ENCODE measurements at places on chromosomes 4 and X.

DNA sequence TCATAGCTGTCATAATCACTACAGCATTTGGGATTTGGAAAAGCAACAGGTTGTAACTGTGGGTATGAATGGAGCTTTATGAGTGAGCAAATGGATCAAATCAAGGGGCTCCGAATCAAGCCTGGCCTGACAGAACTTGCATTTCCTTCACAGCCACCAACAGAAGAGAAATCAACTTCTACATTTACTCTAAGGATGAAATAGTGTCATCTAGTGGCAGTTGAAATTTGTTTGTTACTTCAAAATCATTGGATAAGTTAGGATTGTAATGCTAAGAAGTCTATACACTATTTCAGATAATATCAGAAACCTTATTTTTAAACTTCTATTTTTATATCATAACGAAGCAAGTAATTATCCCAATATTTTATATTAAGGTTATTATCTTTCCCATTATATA lies 10.7 kb upstream of the WDR17 start:
- no peak for DNase-seq

DNA sequence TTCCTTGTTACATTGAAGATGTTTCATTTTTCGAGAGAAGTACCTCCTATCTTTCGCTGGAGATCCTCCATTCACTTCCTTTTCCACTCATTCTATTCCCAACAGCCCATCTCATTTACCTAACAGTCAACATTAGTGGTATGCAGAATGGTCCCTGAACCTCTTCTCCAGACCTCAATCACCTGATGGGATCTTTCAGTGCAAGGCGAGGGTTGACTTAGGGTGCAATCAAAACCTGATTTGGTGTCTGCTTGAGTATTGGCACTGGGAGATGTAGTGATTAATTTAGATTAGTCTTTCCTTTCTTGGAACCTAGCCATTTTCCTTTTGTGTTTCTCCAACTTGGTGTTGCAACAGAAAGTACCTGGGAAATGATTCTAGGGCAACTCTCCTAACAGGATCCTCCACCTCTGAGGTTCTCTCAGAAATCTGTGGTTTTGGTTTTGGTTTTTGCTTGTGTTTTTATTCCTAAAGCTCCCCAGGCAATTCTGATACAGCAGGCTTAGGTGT lies 18.4 kb downstream of the DDX3X start:
- no peak for DNase-seq

GRCh38 chr4:2850966-2851798 lies 7.5 kb downstream of the ADD1 start:
- no peak for DNase-seq

DNA sequence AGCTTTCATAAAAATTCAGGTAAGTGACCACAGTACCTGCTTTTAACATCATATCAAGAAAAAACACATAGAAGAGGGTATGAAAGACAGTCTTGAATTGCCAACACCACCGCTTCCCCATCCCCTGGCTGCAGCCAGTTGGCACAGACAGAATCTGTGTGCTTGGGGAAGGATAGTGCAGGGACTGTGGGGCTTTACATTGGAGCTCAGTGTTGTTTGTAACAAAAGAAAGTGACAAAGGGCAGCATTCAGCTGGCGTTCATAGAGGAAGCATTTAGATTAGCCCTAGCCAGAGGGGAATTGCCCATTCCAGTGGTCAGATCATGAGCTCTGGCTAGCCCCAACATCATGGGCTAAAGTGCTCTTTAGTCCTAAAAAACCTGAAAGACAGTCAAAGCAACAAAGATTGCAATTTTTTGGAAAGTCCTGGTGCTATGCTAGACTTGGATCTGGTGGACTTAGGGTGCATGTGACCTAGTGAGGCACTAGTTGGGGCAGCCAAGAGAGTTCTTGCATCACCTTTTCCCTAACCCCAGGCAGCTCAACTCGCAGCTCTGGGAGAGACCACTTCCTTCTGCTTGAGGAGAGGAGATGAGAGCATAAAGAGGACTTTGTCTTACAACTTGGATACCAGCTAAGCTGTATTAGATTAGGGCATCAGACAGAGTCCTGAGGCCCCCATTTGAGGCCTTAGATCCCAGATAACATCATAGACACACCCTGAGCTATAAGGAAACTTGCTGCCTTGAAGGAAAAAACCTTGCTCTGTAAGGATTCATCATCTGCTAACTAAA lies 1602.4 kb upstream of the ADGRL3 start:
- DNase-seq = no peak

All from CD4-positive, alpha-beta T cell treated with Interleukin-15 for 4 hours (primary cell).